ENCODE measurements at places on chromosomes 1 and 21.

DNA sequence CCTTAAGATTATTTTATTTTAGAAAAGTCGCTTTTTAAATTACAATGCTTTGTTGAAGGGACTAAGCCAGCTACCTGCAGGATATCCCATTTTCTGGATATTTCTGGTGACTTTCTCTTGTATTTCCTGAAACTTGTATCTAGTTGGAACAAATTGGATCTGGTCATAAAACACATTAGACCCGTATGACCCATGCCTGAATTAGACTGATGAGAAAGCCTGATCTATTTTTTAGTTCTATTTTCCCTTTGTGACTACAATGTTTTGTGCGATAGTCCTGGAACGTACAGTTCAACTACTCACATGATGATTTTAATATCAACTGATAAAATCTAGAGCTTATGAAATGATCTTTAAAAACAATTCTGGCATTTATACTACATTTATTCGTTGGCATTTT lies 151.8 kb downstream of the RHOU start:
- no peak for DNase-seq

- DNase-seq = no peak
Measured at GRCh38 chr1:160614410-160614809, 32.4 kb downstream of the SLAMF1 start.

DNA sequence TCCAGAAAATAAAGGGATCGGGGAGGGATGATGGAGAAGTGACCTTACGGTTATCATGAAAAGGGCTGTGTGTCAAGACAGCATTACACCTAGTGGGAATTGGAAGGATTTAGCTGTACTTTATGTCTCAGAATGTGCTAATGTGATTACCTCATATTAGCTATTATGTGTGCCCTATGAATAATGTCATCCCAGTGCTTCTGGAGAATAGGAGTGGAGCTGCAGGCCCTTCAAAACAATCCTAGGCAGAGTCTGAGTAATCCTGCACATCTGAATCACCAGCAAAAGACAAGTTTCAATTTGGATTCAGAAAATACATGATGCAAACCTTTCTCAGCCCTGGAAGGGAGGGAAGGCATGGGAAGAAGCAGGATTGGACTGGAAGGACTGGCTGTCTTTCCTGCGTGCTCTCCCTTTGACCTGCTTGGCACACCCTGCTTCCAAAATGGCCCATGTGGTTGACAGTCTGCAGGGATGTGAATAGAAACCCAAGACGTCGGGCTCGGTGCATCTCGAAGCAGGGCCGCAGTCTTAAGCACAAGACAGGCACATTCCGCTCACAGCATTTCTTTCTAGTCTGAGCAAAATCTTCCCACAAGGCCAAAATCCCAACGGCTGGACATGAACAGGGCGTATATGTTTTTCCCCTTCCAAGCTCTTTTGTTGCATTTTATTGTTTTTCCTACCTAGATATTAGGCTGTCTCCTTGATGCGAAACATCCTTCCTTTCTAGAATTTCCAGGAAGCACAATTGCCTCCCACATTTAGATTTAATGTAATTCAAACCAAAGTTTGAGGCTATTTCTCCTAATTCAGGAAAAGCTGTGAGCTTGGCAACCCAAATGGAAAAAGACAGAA lies 54.3 kb upstream of the TARBP1 start:
- peak; percentile 98 for DNase-seq

DNA sequence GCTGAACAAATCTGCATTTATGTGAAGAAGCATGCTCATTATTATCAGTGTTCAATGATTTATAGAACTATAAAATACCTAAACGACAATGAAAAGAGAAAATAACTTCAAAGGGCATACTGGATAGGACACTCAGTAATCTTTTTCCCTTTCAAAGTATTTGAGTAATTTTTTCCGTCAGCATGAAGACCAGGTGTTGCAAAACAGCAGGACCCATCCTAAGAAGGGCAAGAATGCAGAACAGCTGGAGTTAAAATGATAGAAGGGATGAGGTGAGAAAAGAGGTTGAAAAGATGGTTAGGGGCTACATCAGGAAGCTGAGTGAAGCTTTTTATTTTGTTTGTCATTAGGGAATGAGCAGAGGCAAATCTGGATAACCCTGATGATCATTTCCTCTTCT lies 7.1 kb upstream of the RGS18 start:
- no peak for DNase-seq

DNA sequence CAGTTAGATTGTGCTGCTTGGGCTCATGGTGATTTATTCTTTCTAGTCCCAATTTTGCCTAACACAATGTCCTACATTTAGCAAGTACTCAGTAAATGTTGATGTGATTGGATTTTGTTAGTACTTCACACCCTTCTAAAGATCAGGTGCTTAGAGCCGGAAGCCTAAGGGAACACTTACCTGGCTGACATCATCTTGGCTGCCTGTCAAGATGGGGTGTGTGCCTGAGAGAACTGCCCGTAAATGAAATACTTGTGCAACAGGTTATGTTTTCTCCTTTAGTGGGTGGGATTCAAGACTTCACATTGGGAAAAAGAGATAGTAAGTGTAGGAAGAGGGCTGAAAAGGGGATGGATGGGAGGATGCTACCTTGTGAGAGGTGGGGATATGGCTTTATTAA lies 75.5 kb upstream of the MACF1 start:
- no peak for DNase-seq

DNA sequence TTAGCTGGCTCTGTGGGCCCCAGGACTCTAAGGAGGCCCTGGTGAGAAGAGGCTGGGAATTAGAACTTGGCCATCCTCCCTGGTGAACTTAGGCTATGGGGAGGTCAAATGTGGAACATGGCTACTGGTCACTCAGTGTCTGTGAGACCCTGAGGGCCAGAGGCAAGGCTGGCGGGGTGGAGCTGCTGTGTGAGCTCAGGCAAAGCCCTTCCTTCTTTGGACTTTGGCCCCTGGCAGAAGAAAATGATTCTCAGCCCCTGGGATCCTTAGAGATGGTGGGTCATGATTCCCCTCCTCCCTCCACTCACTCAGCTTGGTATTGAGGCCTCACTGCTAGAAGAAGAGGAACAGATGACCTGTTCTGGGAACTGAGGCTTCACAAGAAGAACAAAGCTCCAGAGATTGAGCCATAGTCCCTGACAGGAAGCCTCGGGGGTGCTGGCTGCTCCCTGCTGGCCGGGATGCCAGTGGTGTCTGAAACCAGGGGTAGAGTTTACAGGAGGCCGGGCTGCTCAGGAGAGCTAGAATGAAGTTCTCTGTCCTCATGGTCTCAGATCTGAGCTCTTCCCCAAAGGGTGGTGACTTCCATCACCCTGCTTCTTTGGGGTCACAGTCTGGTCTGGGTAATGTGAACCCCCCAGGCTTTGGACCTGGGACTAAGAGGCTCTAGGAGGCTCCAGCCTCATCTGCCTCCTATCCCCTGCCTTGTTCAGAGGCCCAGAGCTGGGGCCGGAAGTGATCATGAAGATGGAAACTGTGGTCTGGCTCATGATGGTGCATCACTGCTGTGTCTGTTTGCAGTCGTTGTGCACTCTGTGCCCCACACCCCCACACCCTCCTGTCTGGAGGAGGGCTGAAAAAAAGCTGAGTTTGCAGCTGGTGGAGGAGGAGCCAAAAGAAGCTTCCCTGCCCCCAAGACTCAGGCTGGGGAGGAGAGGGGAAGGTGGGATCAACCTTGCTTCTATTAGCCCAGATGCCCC lies 905 bp downstream of the BTBD19 start:
- peak; percentile 82 for DNase-seq

DNA sequence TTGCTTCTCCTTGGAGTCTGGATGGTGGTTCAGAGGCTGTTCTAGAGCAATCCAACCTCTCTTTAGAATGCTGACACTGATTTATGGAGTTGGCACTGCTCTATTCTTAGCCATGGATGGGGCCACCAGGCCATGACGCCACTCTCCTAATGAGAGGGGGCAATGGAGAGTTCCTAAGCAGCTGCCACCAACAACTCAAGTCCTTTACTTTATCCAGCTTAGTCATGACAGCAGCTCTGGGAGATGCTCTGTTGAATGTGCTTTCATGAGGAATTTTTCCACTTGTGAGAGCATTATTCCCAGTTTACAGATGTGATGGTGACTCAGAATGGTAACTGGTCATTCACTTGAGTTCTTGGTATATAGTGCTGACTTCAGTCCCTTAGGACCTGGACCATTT lies 366.3 kb downstream of the HHAT start:
- DNase-seq = peak; percentile 8

DNA sequence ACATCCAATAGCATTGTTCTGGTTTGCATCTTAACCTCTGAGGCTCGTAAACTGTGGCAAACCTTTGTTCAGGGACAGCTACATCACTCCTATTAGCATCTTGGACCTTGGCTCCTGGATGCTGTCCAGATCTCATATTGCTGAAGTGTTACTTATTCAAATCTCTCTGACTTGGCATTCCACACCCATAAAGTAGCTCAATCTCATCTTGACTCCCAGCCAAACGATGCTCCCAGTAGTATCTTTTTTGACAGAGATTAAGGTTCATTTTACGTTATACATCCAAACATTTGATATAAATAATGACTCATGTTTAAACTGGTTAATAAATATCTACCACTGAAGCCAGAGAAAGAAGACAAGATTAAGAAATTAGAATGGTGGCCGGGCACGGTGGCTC lies 4.4 kb upstream of the FLVCR1 start:
- DNase-seq = no peak

GRCh38 chr1:91511386-91511785 lies 10.7 kb downstream of the CDC7 start:
- DNase-seq = peak; percentile 59

DNA sequence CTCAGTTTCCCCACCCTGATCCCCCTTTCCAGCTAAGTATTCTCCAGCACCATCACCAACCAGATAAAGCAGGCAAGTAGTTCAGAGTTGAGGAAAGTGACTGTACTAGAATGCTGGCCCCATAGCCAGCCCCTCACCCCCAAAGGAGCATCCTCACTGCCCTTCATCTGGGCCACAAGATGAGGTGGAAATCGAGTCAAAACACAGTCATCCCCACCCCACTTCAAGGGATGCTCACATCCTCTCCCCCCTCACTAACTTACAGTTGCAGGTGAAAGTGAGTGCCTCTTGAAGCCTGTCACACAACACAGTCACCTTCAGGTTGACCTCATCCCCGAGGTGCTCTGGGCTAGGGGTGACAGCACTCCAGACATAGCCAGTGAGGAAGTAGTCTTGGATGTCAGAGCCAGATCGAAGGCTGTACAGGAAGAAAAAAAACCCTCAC lies 30.4 kb downstream of the PIK3C2B start:
- no peak for DNase-seq

GRCh38 chr1:246258250-246258649 lies 248.8 kb downstream of the SMYD3 start:
- DNase-seq = no peak

DNA sequence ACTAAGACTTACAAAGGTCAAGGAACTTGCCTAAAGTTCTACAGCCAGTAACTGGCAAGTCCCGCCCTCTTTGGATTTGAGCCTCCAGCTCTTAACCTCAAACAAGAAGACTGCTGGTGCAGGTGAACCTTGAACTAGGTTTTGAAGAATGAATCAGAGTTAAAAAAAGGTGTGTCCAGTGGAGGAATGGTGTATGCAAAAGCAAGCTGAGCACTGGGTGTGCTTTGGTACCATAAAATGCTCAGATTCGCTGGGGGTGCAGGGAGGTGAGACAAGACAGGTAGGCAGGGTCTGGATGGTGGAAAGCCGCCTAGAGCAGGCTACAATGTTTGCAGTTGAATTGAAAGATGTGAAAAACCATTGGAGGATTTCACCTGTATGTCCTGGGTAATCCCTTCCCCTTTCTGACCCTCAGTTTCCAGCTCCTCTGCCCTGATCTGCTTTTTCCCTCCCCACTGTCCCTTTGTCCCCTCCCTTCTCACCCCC lies 39.8 kb downstream of the FOXD2 start:
- DNase-seq = no peak
